ENCODE measurements at places on chromosomes 4 and X. TPM values are rescaled to one million over a fixed set of nuclear protein-coding genes. Genes with fewer than 3 reads are reported as not detected.

The CWH43 gene
- total RNA-seq, result not detected

The ALB gene
- 0.84 TPM for total RNA-seq

The MAGEH1 gene
- total RNA-seq, result 32.3 TPM

The PGAM4 gene
- not detected for total RNA-seq

The SLC16A2 gene
- total RNA-seq, result 30.6 TPM

The CT47A1 gene
- not detected for total RNA-seq

The BRCC3 gene
- total RNA-seq, result 14.9 TPM

The ERVMER34-1 gene
- 0.13 TPM for total RNA-seq

The ATP5ME gene
- 162 TPM for total RNA-seq

The EXOC1 gene
- 40.1 TPM for total RNA-seq

The RBMXL3 gene
- total RNA-seq, result not detected

The WDFY3 gene
- total RNA-seq, result 127 TPM

Data from aorta (tissue), 5 donors.